Suprapubic skin (tissue), 4 donors: ENCODE measurements at places on chromosomes 2 and 18. TPM values are rescaled to one million over a fixed set of nuclear protein-coding genes. Genes with fewer than 3 reads are reported as not detected.

The ATAD2B gene
- total RNA-seq: 31.0 TPM

The ALLC gene
- not detected for total RNA-seq

The GAL3ST2 gene
- not detected for total RNA-seq

The EML6 gene
- total RNA-seq: 15.1 TPM

The CNDP1 gene
- not detected for total RNA-seq

The PID1 gene
- 19.2 TPM for total RNA-seq

The RELCH gene
- 60.8 TPM for total RNA-seq

The TFPI gene
- 6.3 TPM for total RNA-seq

The HAAO gene
- total RNA-seq: 3.9 TPM

The BCL11A gene
- total RNA-seq: 76.3 TPM

The HOXD8 gene
- 3.1 TPM for total RNA-seq

The CDK15 gene
- total RNA-seq: 0.97 TPM

The SULT1C4 gene
- not detected for total RNA-seq

The OR6B2 gene
- not detected for total RNA-seq

The CIDEA gene
- 17.5 TPM for total RNA-seq

The NT5C1B gene
- not detected for total RNA-seq
